ENCODE measurements at places on chromosomes 4 and X.
A peak's percentile ranks its signal among the peaks of the same experiment; 100 is the strongest.

GRCh38 chr4:37802068-37802666, 24.3 kb upstream of the PGM2 start:
- DNase-seq = no peak

- no peak for DNase-seq
Observed at GRCh38 chrX:55813150-55813549, 95.6 kb downstream of the RRAGB start.

DNA sequence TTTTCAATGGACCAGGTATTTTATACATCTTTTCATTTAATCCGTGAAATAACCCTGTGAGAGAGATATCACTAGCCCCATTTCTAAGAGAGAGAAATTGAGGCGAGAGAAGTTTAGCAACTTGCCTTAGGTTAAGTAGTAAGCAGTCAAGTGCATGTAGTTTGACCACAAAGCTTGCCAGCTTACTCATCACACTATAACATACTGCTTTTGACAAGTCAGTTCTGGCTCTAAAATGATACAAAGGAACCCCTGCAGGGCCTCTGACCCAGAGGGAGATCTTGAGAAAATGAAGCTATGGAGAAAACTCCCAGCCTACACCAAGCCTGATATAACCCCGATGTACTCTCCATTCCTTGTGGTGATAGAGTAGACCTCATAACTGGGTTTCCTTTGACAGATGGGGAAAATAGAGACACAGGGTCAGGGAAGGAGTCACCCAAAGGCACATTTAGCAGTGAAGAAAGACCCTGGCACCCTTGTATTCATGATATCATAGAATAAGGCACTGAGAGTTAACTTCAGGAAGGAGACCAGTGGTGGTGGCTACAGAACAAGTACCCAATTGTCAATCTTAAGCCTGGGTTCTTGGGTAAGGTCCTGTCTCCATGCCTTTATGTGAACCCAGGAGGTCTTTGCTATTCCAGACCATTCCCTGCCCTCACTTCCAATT, 60.2 kb upstream of the MSN start:
- peak; percentile 46 for DNase-seq

DNA sequence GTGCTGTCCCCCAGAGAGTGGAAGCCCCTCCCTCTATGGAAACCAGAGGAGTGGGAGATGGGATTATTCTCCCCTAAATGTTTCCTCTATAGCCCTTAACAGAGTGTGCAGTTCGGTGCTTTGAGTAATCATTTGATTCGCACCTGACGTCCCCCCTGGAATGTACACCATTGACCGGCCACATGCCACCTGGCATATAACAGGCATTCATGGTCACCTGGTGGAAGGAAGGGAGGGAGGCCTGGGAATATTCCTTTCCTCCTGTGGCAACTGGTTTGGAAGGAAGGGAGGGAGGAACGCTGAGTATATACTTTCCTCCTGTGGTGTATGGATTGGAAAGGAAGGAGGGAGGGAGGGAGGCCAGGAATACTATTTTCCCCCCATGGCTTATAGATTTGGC, 77.2 kb downstream of the CRMP1 start:
- no peak for DNase-seq

GRCh38 chr4:154009191-154009590, 220.3 kb upstream of the SFRP2 start:
- no peak for DNase-seq

DNA sequence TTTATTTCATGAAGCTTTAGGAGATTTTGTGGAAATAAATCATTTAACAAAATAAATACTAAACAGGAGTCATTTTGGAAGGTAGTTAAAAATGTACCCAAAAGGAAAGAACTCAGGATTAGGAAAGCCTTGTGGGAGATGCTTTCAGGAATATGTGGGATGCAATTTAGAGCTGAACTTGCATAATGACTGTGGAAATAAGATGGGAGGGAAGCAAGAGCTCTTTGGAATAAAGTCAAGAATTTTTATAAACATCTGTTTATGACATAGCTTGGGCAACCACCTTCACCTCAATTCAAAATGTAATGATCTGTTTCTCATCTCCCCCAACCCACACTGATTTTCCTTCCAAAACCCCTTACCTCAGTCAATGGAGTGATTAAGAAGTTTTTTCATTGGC, 623.8 kb downstream of the FAT4 start:
- DNase-seq = no peak

GRCh38 chr4:151198748-151199147, 78.2 kb upstream of the PRSS48 start:
- no peak for DNase-seq
